Suppressor macrophage treated with lipopolysaccharide for 1 hour (primary cell): ENCODE measurements at places on chromosomes 1 and 21.

DNA sequence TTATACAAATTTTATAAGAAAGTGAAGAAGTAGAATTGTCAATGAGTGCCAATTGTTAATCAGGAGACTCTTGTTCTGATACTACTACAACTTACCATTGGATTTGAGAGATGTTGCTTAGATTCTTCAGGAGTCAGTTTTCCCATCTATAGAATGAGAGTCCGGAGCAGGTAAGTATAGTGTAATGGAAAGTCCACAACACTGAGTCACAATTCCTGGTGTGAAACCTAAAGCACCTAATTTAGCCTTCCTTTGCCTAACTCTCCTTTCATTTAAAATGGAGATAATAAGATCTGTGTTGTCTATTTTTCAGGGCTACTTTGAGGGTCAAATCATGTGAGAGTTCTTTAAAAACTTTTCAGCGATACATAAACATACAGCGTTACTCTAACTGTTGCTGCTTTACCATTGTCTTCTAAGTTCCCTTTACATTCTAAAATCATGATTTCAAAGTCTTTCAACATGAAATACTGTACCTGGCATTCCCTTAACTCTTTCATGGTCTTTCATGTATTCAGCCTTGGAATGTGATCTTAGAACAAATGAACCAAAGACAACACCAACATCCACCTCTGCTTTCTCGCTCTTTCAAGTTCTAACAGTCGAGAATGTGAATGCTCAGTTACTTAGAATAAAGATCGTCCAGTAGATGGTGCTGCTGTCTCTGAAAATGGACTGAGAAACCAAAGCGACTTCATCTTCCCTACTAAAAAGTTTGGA lies 90.9 kb downstream of the SLC30A10 start:
- peak; percentile 53 for DNase-seq

- no peak for DNase-seq
Measured at GRCh38 chr1:61842863-61843514, 100.7 kb downstream of the PATJ start.

DNA sequence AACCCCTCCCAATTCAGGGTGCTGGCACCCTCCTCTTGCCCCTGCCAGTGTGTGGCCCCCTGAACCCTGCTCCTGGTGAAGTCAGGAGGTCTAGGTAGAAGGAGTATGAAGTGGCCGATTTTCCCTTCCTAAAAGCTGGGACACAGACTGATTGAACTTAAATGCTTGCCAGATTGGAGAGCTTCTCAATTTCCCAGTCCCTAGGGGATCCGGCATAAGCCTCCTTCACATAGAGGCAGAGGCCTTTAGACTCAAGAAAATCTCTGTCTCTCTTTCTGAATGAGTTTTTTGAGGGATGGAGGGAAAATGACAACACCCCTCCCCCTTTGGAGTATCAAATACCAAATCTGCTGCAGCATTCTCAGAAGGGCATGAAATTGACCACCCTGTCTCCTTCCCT lies 51.5 kb downstream of the SYT2 start:
- DNase-seq, result no peak

DNA sequence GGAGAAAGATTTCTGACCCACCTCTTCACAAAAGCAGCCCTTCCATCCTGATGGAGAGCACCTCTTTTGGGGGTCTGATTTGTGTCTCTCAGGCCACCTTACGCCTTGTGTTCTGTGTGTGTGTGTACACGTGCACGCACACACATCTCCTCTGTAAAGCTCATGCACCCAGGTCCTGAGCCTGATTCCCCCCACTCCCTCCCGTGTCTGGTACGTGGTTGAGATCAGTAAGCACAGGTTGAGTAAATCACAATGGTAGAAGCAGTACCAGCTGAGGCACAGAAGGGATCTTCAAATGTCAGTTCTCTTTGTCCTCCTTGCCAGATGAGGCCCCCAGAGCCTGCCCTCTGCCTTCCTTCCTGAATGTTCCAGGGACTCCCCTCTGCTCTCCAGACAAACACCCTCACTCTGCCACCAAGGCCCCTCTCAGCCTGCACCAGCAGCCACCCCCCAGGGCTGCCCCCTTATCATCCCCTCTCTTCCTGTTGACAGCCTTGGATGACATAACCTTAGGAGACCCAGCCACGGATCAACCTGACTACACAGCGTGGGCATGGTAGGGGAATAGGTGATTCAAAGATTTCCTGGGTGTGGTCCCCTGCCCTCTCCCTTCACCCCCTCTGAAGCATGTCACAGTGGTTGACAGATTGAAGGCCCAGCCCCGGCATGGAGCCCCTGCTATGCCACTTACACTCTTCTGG lies 112.8 kb downstream of the HIVEP3 start:
- DNase-seq, result no peak

DNA sequence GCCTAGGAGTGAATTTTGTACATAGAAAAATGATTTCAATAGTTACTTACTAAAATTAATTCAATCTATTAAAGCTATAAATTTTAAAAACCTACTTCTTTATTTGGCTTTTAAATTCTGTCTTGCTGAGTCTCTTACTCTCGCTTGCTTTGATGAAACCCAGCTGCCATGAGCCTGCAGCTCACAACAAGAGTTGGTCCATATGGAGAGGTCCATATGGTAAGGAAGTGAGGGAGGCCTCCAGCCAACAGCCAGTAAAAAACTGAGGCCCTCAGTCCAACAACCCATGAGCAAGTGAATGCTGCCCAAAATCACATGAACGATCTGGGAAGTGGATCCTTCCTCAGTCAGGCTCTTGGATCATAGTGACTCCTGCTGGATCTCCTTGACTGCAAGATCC lies 89.9 kb upstream of the CXADR start:
- DNase-seq, result no peak

DNA sequence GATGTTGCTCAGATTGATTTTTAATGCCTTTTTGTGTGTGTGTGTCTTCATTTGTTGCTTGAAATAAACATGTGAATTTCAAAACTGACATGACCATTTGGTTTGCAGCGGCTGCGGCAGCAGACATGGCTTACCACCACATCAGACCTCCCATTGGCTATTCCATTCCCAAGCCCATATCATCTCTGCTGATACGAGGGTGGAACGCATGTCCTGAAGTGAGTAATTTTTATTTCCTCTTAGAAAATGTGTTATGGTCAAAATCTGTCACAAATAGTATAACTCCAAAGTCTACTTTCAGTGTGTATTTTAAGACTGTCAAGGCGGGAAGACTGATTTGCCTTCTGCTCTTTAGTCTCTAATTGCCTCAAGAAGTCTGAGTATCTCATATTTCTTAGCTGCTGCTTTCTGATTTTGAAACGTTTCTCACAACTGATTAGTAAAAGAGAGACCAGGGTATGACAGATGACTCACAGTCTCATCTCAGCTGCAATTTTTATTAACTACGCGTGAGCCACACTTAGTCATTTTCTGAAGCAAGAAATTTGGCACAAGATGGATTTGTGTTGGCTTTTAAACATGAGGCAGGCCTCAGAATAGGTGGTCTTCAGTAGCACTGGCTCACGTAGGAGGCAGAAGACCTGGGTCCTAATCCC lies 49.0 kb downstream of the LRRC53 start:
- no peak for DNase-seq

DNA sequence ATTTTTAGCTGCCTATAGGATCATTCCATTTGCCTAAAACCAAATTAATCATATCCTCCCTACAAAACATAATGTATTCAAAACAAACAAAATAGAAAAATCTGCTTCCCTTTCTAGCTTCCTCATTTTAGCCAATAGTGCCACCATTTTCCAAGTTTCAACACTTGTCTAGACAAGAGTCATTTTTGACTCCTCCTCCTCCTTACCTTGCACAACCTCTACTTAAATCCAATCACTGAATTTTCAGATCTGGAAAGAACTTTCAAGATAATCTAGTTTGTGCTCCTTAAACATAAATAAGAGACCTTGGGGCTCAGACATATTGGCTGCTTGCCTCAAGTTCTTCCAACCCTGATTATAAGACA lies 7.4 kb downstream of the STX6 start:
- DNase-seq, result peak; percentile 93

DNA sequence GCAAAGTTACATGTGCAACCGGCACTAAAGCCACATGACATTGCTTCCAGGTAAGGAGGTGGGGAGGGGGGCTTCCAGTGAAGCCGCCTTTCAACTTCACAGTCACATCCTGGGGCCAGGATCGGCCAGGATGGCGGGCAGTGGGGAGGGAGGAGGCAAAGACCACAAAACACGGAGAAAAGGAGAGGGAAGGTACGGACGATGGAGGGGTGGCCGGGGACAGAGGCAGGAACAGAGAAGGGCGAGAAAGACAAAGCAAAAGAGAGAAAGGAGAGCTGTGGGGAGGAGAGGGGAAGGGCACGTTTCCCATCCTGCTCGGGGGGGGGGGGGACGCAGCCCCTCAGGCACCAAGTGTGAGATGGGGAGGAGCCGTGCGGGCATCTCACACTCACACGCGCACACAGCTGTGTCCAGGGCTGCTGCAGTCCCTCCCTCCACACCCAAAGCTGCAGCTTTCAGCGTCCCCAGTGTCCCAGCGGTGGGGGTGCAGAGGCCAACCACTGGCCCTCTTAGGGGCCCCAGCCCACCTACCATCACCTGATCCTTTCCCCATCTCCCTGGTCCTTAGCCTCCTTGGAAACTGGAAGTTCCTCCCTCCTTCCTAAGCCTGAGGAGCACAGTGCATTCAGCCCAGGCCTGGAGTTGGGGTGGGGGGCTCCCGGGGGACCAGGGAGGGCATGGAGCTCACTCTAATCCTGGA lies 2.4 kb downstream of the SH2D5 start:
- no peak for DNase-seq

GRCh38 chr21:42221581-42222345 lies 2.8 kb downstream of the ABCG1 start:
- DNase-seq, result peak; percentile 47

DNA sequence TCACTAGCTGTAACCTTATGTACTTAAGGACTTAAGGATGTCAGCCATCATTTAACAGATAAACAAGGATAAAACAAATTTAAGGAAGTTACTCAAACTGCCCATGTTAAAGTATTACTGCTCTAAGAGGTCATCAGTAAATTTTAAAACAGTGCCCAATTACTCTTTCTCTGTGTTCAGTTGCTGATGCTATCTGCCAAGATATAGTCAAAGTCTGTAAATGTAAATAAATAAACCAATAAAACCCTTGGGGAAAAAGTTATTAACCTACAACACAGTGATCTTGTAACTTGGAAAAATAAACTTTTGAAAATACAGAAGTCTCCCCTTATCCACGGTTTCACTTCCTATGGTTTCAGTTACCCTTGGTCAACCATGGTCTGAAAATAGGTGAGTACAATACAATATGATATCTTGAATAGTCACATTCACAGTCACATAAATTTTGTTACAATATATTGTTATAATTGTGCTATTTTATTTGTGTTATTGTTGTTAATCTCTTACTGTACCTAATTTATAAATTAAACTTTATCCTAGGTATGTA lies 501.8 kb downstream of the LMO4 start:
- peak; percentile 33 for DNase-seq

DNA sequence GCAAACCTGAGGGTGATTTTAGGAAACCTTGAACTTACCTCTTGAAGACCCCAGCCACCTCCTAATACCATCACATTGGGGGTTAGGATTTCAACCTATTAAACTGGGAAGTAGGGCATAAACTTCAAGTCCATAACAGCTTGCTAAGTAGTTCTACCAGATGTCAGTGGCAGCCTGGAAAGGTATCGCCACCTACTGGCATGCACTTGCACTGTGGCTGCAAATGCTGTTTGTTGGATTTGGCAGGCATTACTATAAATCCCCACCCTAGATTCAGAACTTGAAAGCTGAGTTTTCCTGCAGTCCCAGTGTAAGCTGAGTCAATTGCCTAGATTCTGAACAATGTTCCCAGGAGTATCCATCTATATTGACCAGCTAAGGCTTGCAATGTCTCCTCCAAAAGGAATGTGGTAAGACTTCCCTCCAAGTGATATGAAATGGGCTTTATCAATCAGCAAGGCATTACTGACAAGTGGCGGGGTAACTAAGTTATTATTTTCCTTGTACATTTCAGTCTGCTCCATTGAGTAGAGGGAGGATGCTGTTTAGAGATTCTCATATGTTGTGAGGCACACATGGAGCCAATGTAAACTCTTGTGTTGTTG lies 474.5 kb downstream of the PTPRC start:
- DNase-seq, result peak; percentile 67

- DNase-seq, result peak; percentile 36
Measured at GRCh38 chr1:246226041-246226440, 281.0 kb downstream of the SMYD3 start.

GRCh38 chr1:199719156-199719842 lies 308.2 kb upstream of the NR5A2 start:
- DNase-seq, result no peak

- DNase-seq, result no peak
Measured at GRCh38 chr1:237396426-237396825, 354.4 kb downstream of the RYR2 start.

- no peak for DNase-seq
Measured at GRCh38 chr1:95994643-95995042, 726.9 kb upstream of the PTBP2 start.

DNA sequence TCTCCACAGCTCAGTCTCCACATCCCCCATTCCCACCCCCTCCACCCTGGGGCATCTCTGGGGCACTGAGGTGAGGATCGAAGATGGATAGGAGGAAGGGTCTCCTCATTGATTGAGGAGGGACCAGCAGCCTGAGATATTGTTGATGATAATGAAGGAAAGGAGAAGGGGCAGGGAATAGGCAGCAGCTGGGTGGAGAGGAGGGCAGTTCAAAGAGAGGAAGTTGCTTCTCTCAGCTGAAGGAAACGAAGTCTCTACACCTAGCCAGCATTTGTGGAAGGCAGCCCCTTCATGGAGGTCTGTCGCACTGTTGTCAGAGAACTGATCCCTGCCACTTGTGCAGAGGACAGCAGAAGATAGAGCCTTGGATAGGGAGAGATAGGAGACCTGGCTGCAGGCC lies 5.7 kb downstream of the KNCN start:
- no peak for DNase-seq

- DNase-seq, result no peak
Measured at GRCh38 chr1:248821641-248822040, 4.1 kb downstream of the SH3BP5L start.

DNA sequence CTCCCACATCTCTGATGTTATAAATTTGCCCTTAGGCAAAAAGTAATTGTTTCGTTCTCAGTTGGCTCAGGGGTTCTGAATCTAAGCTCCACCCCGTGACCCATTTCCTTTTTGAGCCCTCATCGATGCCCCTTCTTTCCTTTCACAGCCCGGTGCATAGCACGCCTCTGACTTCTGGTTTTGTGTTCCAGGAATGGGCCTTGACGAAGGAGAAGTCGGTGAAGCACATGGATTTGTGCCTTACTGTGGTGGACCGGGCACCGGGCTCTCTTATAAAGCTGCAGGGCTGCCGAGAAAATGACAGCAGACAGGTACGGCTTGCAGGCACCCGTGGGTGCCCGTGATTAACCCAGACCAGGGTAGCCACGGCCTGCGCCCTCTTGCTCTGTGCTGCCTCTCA lies 151.9 kb downstream of the PGBD5 start:
- no peak for DNase-seq

DNA sequence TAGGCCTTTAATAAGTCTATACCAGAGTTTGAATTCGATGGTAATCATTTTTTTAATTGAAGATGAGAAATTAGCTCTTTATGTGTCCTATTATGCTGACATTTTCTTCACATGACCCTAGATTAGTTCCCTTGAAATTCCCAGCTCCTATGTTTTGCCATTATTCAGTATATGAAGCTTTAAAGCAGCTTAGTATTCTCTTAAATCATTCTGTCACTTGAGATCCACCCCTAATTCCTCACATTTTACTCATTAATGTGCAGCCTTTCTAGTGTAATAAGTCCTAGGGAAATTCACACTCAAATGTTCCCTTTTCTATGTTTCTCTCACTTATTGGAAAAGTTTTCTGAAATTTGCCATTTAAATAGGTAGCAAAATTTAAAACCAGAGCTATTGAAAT lies 704.5 kb upstream of the B3GALT2 start:
- DNase-seq, result no peak
